Fibroblast of lung (primary cell): ENCODE measurements at places on chromosomes 6 and 20. TPM values are rescaled to one million over a fixed set of nuclear protein-coding genes. Genes with fewer than 3 reads are reported as not detected.

- no peaks in the 10 kb centered on the region for H3K27me3 ChIP-seq
- H3K27ac ChIP-seq, result peak overlapping the region; percentile 26
- H3K4me1 ChIP-seq, result peaks cover 7% of the 10 kb centered on the region
- DNase-seq, result peak; percentile 74
Measured at GRCh38 chr6:158377860-158378259, 65.6 kb downstream of the TULP4 start.

Gene STXBP5
- polyA plus RNA-seq, result 27.6 and 39.8 TPM in 2 replicates

- no peaks in the 10 kb centered on the region for H3K4me1 ChIP-seq
- peak; percentile 61 for DNase-seq
- no peak overlapping the region for H3K4me3 ChIP-seq
- H3K27me3 ChIP-seq, result peaks cover 25% of the 10 kb centered on the region
- no peaks in the 10 kb centered on the region for H3K36me3 ChIP-seq
- H3K27ac ChIP-seq, result no peak overlapping the region
Measured at GRCh38 chr6:36326356-36326995, 10.2 kb downstream of the BNIP5 start.

GRCh38 chr6:1624058-1624850, 14.5 kb downstream of the FOXC1 start:
- H3K27ac ChIP-seq, result no peak overlapping the region
- H3K4me3 ChIP-seq, result peak overlapping the region; percentile 68
- H3K36me3 ChIP-seq, result no peaks in the 10 kb centered on the region
- no peak for DNase-seq

GRCh38 chr6:130849594-130849993, 22.4 kb downstream of the SMLR1 start:
- peaks cover 6% of the 10 kb centered on the region for H3K4me1 ChIP-seq
- H3K36me3 ChIP-seq, result no peaks in the 10 kb centered on the region
- H3K27ac ChIP-seq, result no peak overlapping the region
- DNase-seq, result no peak

DNA sequence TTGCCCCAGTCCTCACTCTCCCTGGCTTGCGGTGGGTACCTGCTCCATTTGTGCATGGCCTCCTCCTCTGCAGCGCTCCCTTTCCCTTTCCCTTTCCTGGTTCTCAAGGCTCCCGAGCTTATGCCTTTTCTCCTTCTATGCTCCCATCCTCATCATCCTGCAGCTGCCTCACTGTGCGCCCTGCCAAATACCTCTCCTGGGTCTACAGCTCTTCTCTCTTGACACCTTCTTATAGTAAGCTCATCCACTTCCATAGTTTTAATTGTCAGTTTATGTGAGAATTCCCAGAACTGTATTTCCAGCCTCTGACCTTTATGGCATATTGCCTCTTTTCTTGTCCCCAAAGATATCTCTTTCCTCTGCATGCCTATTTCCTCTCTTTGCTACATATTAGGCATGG, 5.9 kb downstream of the ADGRF5 start:
- no peak overlapping the region for H3K4me3 ChIP-seq
- no peaks in the 10 kb centered on the region for H3K27me3 ChIP-seq
- no peaks in the 10 kb centered on the region for H3K4me1 ChIP-seq
- H3K36me3 ChIP-seq, result no peaks in the 10 kb centered on the region
- H3K27ac ChIP-seq, result no peak overlapping the region

Gene TBCC
- 18.2 and 18.7 TPM in 2 replicates for polyA plus RNA-seq

Gene EYS
- 0.01 TPM in 1 of 2 replicates, not detected in the other for polyA plus RNA-seq

Gene PROKR2
- polyA plus RNA-seq, result not detected in 2 replicates

DNA sequence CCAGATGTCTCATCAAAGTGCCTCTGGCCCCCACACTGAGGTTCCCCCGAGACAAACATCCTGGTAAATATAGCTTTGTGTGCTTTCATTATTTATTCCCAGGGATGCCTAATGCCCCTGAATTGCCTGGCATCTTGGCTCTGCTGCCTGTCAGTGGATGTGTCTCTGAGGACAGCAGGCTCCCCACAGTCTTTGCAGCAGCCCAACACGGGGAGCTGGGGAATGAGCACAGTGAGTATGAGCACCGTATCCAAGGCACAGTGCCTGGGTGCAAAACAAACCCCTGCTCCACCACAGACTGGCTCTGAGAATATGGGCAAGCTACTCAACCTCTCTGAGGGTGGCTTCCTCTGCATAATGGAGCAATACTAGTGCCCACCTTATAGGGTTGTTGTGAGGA, 165.9 kb downstream of the PTPRT start:
- no peak overlapping the region for H3K27ac ChIP-seq
- H3K27me3 ChIP-seq, result no peaks in the 10 kb centered on the region
- H3K4me1 ChIP-seq, result no peaks in the 10 kb centered on the region
- no peaks in the 10 kb centered on the region for H3K36me3 ChIP-seq
- H3K4me3 ChIP-seq, result no peak overlapping the region

Gene ARHGAP40
- not detected in 2 replicates for polyA plus RNA-seq

Gene HDDC2
- 137 and 174 TPM in 2 replicates for polyA plus RNA-seq

GRCh38 chr6:45775026-45775697, 240.5 kb downstream of the CLIC5 start:
- no peaks in the 10 kb centered on the region for H3K36me3 ChIP-seq
- no peak for DNase-seq
- no peak overlapping the region for H3K4me3 ChIP-seq
- no peak overlapping the region for H3K27ac ChIP-seq
- no peaks in the 10 kb centered on the region for H3K4me1 ChIP-seq
- H3K27me3 ChIP-seq, result no peaks in the 10 kb centered on the region

Gene DAAM2
- 13.0 and 48.2 TPM in 2 replicates for polyA plus RNA-seq

Gene LGSN
- polyA plus RNA-seq, result not detected in 2 replicates

DNA sequence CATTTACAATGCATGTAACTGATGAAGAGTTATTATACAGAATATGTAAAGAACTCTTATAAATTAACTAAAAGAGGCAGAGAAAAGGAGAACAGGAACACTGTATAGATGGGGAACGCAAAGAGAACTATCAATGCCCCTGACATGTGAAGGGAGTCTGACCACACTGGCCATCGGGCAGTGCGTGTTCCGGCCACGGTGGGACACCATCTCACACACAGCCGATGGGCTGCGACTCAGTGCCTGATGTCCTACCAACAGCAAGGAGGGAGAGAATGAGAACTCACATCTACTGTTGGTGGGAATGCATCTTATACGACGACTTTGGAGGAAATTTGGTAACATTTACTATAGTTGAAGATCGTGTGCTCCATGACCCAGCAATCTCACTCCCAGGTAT, 15.5 kb upstream of the RAMACL start:
- H3K27me3 ChIP-seq, result no peaks in the 10 kb centered on the region
- no peak overlapping the region for H3K27ac ChIP-seq
- H3K4me3 ChIP-seq, result no peak overlapping the region
- H3K4me1 ChIP-seq, result peaks cover 19% of the 10 kb centered on the region
- DNase-seq, result no peak

GRCh38 chr20:10665791-10666190, 8.0 kb downstream of the JAG1 start:
- no peaks in the 10 kb centered on the region for H3K27me3 ChIP-seq
- H3K4me3 ChIP-seq, result no peak overlapping the region
- no peak overlapping the region for H3K27ac ChIP-seq
- no peaks in the 10 kb centered on the region for H3K36me3 ChIP-seq
- peaks cover 7% of the 10 kb centered on the region for H3K4me1 ChIP-seq

DNA sequence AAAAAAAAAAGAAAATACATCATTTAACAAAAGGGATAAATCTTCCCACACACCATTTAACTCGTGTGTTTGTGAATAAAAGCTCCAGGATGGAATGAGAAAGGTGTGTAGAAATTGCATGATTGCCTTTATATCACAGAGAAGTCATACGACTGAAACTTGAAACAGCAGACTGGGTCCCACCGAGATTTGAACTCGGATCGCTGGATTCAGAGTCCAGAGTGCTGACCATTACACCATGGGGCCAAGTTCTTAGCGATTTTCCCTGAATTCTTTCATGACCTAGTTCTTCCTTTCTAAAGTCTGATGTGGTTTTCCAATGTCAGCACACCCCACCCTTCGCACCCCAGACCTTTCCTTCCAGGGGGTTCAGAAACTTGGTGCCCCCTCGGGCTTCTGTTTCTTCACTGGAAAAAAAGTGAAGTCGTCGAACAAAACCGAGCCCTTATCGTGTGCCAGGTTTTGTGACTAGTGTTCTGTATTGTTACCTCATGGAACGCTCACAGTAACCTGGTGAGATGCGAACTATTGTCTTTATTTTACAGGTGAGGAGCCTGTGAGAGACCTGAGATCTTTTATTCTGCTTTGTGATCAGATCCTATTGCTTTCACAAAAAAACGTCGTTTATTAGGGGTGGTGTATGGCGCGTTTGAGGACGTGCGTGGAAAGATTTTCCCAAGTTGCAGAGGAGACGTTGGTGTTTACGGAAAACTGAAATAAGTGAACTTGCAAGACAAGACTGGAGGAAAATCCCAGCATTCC, 120.8 kb downstream of the OR2B2 start:
- peak; percentile 86 for DNase-seq
- no peaks in the 10 kb centered on the region for H3K36me3 ChIP-seq
- no peak overlapping the region for H3K27ac ChIP-seq
- H3K27me3 ChIP-seq, result no peaks in the 10 kb centered on the region

GRCh38 chr6:63521475-63522210, 50.6 kb upstream of the LOC128125822 start:
- no peaks in the 10 kb centered on the region for H3K36me3 ChIP-seq
- DNase-seq, result no peak
- no peaks in the 10 kb centered on the region for H3K4me1 ChIP-seq
- H3K27me3 ChIP-seq, result no peaks in the 10 kb centered on the region
- no peak overlapping the region for H3K27ac ChIP-seq

GRCh38 chr6:6818078-6818639, 229.6 kb downstream of the LY86 start:
- DNase-seq, result no peak
- no peaks in the 10 kb centered on the region for H3K36me3 ChIP-seq
- H3K4me1 ChIP-seq, result no peaks in the 10 kb centered on the region
